ENCODE measurements at places on chromosomes 11 and 22. TPM values are rescaled to one million over a fixed set of nuclear protein-coding genes. Genes with fewer than 3 reads are reported as not detected.

SHANK3 gene
- total RNA-seq: not detected

OR52N4 gene
- 1.1 TPM for total RNA-seq

ELMOD1 gene
- not detected for total RNA-seq

OR56A4 gene
- total RNA-seq: not detected

PATE2 gene
- not detected for total RNA-seq

MTNR1B gene
- total RNA-seq: not detected

VSIG10L2 gene
- not detected for total RNA-seq

GRM5 gene
- total RNA-seq: not detected

SYTL2 gene
- total RNA-seq: 96.5 TPM

KRTAP5-2 gene
- total RNA-seq: not detected

GAL3ST1 gene
- not detected for total RNA-seq

STT3A gene
- total RNA-seq: 171 TPM

TSPO gene
- total RNA-seq: 103 TPM

DNAJB7 gene
- total RNA-seq: not detected
